ENCODE measurements at places on chromosomes 4 and X.

DNA sequence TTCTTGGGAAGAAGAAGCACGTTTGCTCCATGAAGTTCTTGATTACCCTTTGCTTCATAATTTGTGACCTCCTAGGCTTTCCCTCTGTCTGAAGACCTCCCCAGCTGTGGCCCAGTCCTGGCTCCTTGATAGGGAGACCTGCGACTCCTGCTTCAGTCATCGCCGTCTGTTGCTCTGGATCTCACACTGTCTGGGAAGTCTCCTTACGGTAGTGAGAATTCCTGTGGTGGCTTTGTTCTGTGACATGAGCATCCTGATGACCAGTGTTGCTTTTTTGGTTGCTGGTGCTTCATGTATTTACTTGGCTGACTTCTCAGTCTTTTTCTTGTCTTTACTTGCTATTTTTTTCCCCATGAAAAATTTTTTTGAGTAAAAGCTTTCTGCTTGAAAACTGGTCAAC is 44.2 kb downstream of the JADE1 start:
- DNase-seq = no peak

DNA sequence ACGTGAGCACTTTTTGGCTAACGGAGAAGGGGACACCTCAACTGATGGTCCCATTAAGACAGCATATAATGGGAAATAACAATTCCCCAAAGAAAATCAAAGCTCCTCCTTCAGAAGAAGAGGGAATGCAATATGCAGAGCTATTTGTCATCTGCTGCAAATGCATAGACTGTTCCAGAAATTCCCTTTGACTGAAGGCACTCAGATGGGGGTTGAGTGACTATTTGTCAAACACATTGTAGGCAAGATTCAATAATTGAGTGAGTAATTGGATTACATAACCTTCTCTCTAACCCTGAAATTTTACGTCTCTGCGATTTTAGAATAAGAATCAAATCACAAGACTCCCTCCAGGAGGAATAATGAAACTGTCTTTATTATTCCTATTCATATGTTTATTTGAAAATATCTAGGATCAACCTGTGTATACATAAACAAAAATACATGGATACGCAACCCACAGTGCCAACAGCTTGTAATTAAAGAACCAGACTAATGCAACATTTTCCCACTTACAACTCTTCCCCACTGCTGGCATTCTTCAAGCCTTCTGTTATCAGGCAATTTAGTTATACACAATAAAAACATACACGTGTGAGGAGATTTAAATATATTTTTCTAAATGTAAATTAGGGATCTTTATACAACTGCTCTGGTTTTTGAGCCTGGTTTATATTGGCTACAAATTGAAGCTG is 256.6 kb downstream of the GBA3 start:
- DNase-seq = no peak

DNA sequence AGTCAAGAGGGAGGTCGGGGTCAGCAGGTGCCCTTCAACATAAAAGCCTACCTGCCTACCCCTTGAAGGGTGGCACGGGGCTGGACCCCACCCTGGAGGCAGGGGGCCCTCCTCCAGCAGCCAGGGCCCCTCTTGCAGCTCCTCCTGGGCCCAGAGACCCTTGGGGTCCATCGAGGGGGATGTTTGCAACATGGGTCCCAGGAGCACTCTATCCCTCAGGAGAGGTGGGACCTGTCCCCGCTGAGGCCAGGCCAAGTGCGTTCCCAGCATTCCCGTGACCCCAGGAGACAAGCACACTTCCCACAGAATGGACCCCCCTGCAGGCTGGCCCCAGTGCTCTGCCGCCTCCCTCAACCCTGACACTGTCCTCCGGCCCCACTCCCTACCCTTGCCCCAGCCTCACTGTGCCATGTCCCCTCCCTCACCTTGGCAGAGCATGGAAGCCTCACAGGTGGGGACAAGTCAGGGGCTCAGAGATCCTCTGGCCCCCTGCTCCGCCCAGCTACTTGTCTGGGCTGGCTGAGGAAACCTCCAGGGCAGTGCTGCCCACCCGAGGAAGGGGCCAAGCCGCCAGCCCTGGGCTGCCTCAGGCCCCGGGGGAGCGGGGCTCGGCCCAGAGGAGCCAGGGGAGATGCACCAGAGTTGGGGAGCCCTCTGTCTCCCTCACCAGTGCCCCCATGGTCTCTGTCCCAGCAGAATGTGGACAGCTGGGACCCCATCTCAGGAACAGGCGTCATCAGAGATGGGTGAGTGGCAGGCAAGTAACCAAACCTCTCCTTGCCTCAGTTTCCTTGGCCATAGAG is 2.2 kb downstream of the MXD4 start:
- no peak for DNase-seq

GRCh38 chrX:24080704-24081103 is 25.9 kb downstream of the EIF2S3 start:
- no peak for DNase-seq

- no peak for DNase-seq
Measured at GRCh38 chr4:10226756-10227155, 110.2 kb upstream of the WDR1 start.

DNA sequence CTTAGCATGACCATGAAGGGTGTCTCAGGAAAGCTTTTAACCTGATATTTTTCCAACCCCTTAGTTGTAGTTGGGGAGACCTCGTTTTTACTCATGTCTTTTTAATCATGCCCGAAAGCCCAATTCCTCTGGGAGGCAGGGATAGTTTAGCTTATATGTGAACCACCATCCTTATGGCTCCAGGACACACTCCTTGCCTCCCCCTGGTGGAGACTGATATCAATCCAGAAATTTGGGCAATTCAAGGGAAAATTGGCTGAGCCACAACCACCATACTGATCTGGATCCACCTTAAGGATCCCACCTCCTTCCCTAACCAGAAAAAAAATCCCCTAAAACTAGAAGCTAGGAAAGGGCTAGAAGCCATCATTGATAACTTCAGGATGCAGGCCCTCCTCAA is 13.4 kb upstream of the COL25A1 start:
- no peak for DNase-seq

DNA sequence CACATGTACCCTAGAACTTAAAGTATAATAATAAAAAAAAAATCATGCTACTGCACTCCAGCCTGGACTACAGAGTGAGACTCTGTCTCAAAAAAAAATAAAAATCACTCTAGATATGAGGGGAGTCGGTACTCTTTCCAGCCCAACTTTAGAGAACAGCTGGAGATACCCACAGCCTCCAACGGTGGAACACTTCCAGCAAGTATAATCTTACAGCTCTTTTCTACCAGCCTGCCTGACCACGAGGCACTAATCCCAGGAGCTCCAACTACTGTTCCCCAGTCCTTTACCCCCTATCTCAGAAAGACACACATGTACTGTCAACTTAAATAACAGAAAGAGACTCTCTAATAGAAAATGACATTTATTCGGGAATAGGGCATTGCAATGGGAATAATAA is 46.8 kb downstream of the STEEP1 start:
- DNase-seq = no peak

DNA sequence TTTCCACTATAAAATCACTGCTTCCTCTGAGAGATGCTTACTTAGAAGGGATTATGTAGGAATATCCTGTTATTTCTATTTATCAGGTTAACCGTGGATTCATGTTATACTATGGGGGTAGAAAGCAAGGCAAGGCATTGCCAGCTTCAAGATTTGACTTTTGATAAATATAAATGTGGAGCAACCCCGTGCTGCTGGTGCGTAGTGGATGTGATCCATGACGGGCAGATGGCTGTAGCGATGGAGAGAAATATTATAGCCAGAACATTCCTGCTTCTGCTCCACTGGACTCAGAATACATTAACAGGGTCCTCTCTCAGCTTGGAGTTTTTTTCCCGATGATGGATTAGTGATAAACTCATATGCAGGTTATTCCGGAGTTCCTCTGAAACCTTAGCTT is 157.6 kb downstream of the TENM3 start:
- no peak for DNase-seq

DNA sequence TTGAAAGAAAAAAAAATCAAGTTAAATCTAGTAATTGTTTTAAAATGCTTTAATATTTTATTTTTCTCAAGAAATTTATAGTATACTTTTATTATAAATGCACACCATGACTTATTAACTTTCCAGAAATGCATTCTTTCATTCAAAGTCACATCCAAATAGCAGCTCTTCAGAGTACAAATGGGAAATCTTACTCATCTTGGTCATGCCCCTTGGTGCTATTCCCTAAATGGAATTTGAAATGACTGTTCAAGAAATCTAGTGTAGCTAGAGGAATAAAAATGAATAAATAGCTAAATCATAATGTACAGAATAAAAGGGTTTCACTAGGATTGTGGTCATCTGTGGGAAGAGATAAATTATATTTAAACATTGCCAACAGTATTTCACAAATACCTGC is 1139.7 kb downstream of the PCDH18 start:
- DNase-seq = no peak
